Hematopoietic multipotent progenitor cell treated with erythropoietin and hydrocortisone succinate and interleukin-3 and kit ligand, for 4 days (in vitro differentiated cells): ENCODE measurements at places on chromosomes 5 and 9.

- DNase-seq, result no peak
These were observed 12.6 kb downstream of the ZNF462 start for GRCh38 chr9:106875529-106875928.

- no peak for DNase-seq
These were observed 80.6 kb downstream of the COL5A1 start for GRCh38 chr9:134722120-134722701.

GRCh38 chr5:171736976-171737891, 48.4 kb upstream of the SMIM23 start:
- no peak for DNase-seq

GRCh38 chr9:123568691-123569688, 213.0 kb downstream of the CRB2 start:
- no peak for DNase-seq

- no peak for DNase-seq
These were observed 58.5 kb upstream of the TSLP start for GRCh38 chr5:111013011-111013410.

- no peak for DNase-seq
These were observed 23.5 kb upstream of the SAP30L start for GRCh38 chr5:154422298-154422697.

DNA sequence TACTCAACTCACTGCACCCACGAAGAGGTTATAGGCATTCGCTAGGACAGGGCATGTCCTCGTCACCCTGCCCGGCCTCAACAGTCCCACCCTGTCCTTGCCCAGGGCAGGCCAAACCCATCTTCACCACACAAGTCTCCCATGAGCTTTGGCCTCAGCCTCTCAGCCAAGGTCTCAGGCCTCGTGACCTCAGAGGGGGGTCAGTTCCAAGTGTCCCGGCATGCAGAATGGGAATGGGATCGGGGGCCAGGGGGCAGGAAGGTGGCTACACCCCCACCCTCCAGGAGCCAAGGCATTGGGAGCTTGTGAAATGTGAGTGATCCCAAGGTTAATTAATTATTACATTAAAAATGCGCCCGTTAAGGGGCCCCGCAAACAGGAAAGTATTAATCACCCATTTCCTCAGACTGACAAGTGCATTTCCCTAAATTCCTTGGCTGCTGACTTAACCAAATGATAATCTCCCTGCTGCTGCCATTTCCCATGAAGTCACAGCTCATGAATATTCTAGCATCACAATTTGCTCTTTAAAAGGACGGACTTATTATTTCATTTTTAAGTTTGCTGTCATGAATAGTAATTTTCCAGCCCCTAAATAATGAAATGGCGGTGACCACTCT, 8.0 kb upstream of the UBAC1 start:
- DNase-seq, result peak; percentile 70

GRCh38 chr5:154517181-154517580, 39.2 kb upstream of the HAND1 start:
- DNase-seq, result no peak

- DNase-seq, result no peak
These were observed 3.5 kb upstream of the NEK6 start for GRCh38 chr9:124254261-124254682.

DNA sequence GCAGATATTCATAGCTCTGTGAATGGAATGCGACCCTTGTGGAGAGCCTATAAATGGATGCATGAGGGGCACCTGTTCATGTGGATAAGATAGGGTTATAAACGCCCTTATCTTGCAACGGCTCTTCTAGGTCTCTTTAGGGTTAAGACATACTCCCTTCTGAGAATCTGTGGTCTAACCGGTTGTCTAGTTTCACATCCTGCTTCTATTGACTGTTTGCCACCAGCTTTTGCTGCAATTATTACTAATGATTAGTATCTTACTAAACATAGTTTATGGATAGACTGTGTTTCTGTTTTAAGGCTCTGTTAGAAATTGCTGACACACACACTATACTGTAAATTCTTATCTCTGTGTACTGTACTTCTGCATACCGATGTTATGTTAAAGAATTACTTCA, 198.9 kb upstream of the CYLC2 start:
- DNase-seq, result no peak

DNA sequence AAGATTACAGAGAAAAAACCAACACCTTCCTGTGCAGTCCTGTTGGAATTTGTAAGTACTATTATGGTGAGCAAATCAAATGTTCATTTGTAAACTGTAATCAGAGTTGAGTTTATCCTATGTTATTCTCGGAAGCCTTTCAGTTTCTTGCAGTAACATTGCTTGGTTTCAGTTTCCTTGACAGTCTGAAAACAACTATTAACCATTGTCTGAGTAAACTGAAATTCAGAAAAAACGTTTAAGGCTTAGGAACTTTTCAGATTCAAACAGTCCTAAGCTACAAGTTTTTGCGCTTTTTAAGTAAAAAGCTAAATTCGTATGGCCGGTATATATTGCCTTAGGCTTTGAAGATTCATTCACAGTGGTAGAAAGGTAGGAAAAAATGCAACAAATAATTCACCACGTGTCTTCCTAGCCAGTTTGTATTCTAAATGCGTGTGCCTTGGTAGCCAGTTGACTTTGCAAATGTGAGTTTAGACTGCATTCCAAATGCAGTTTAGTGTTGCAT, 2.5 kb downstream of the GPBP1 start:
- no peak for DNase-seq

- no peak for DNase-seq
These were observed 66.2 kb upstream of the RUFY1 start for GRCh38 chr5:179484201-179484600.

- DNase-seq, result peak; percentile 95
These were observed 130.6 kb downstream of the DTWD2 start for GRCh38 chr5:118857700-118858099.

DNA sequence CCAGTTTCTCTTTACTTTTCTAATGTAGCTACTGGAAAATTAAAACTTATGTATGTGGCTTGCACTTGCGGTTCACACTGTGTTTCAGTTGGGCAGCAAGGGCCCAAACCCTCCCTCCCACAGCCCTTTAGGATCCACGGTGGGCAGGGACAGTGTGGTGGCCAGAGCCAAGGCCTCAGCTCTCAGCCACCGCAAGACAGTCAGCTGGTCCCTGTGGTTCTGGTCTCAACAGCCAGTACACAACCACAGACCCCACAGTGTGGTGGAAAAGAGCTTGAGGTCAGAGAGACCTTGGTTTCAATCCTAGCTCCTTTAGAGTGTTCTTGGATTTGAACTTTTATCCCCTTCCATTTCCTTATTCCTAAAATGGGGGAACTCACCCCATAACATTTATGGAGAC, 153.0 kb upstream of the SMIM23 start:
- DNase-seq, result peak; percentile 45

DNA sequence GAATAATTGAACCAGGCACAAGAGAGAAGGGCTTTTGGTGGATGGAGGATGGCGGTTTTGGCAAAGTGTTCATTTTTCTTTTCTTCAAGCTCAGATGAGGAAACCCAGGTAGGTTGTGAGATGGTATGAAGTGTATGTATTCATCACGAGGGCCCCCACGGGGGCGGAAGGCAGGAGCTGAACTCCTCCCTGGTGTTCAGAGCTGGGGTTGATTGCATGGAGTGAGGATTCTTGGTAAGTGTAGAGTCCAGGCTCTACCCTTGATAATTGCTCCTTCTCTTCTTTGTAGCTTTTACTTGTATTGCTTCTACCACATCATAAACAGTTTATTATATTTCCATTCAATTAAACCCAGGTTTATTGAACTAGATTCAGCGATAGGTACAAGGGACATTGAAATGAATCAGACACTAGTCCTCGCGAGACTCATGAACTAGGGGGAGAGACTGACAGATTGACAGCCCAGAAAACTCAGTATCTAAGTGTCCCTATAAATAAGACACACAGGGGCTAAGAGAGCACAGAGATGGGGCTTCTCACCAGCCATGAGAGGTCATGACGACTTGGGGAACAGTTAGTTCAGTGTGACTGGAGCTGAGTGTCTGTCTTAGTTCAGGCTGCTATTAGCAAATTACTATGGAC, 116.7 kb upstream of the KLF4 start:
- DNase-seq, result no peak

DNA sequence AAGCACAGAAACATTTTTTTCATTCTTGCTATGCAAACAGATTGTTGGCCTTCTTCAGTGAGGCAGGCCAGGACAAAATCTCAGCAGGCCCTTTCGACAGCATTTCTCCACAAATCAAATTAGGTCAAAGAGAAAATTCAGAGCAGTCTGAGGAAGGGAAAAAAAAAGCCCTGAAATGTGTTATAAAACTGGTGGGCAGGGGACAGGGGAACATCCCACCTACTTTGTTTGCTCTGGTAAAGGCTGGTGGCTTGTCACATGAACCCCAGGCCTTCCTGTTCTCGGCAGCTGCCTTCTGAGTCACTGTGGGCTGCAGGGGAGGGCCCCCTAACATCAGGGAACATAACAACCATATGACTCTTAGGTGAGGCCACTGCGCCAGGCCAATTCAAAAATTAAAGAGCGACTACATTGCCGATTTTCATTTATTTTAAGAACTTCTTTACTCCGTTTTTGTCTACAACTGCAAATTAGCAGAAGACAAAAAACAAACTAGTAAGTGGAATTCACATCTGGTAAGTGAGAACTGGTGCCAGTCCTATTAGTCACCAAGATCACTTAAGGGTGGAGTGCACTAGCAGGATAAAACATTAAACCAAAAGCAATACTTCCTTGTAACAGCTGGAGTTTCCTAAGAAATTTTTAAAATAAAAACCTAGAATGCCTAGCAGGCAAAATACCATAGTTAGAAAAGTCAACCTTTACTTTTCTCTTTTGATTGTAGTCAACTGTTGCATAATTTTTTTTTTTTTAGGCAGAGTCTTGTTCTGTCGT, 46.2 kb upstream of the DENND4C start:
- DNase-seq, result peak; percentile 93

DNA sequence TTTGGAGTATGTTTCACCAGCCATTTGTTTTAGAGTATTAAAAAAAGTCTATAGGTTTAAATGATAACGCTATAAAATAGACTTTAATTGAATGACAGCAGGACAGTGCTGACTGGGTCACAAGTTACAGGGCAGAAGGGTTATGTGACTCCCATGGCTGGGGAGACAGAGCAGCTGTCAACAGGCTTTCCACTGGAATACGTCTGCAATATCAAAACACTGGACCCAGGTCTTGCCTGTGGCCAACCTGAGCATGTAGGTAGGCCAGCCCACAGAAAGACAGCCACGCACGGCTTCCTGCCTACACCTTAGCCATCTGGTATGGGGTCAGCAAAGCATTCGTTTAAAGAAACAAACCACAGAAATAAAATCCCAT, 80.7 kb downstream of the OTULIN start:
- no peak for DNase-seq

GRCh38 chr5:98514215-98514614, 259.2 kb upstream of the RGMB start:
- DNase-seq, result no peak

GRCh38 chr5:133438487-133438886, 173.9 kb downstream of the FSTL4 start:
- DNase-seq, result no peak

DNA sequence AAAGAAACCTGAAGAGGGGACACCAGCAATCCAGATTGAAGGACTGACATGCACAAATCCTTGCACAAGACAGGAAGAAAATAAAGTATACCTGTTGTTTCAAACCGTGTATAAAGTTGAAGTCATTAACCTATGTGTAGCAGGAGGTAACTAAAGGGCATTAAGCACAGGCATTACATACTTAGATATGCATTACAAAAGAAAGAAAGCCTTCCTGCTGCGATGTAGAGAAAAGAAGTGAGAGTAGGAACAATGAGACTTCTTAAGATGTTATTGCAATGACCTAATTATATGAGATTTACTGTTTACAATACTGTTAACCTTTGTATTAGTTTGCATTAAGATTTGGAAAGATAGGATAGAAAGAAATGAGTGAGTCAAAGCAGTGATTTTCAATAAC, 308.9 kb upstream of the PTPRD start:
- no peak for DNase-seq

- DNase-seq, result no peak
These were observed 154.2 kb upstream of the TYRP1 start for GRCh38 chr9:12538842-12539579.

GRCh38 chr5:151068433-151069197, 12.2 kb downstream of the TNIP1 start:
- DNase-seq, result peak; percentile 40

GRCh38 chr5:66958980-66959641, 237.5 kb downstream of the CD180 start:
- no peak for DNase-seq

DNA sequence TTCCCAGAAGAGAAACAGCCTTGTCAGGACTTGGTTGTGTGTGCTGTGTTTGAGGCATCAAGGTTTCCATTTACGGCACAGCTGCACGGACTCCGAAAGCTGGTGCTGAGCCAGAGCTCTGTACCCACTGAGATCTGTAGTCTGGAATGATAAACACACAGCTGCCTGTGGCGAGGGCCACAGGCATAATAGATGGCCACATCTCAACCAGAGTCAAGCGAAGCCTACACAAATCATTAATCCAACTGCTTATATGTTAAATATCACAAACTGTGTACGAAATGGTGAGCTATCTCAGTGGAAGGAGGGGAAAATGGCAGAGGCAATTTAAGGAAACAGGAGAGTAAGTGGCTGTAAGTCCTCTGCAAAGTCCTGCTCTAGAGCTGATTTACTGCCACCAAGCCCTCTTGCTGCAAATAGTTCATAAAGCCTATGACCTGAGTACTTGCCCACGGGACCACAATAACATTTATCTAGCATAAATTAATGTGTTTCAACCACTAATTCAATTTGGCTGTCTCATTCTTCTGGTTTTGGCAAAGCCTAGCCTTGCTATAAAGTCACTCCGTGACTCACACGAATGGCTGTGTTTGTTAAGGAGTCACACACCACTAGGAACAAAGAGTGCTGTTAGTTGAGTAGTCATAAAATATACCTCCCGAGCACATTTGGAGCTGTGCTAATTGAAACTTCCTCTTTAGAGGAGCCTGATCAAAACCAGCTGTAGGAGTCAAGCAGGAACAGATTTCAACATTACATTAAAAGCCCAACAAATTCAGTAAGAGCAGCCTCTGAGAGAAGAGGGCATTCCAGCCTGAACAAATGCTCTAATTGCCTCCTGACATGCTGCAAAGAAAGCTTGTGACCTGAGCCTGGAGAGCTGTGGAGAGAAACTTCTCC, 738.6 kb upstream of the ZNF608 start:
- peak; percentile 61 for DNase-seq

DNA sequence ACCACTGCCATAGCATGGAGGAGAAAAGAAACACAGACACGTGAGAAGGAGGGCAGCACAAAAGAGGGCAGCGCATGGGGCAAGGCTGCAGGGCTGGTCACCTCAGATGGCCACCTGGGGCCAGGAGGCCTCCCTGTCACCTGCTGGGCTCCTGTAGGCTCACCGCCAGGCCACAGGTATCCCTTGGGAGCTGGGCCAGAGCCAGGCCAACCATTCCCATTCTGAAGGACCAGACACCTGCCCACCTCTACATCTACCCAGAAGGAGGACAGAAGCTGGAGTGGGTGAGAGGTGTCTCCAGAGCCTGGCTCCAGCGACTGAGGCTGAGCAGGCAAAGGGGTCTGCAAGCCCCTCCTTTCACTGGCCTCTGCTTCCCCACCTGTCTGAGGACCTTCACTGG, 103.1 kb downstream of the PAX5 start:
- DNase-seq, result no peak
